ENCODE measurements at places on chromosomes 12 and 14.

DNA sequence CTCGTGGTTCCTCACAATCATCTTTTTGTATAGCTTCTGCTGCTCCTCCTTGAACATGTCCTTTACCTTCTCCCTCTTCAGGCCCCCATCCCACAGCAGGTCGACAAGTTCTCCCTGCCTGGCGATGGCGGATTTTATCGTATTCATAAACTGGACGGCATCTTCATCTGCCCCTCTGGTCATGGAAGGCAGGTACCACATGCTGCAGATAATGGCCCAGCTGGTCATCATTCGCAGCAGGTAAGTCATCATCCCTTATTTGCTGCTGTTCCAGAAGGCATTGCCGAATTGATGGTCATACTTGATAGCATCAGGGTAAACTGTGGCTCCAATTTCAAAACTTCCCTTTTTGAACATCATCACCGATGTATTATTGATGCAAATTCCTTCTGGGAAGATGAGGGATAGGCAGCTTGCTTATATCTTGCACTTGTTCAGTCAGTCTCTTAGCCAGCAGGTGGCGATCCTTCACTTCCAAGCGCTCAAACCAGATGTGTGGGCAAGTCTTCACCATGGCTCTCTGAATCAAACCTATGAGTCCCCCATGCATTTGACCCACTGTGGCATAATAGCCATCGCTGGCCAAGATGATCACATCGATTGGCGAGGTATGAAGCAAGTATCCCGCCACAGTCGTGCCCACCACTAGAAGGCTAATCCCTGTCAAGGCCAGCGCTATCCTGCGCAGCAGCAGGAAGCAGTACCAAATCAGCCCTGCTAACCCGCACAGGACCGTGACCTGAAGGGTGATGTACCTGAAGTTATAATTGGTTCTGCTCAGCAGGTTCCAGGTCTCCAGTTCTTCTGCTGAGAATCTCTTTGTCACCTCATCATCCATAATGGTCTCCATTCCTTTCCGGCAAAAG, 381.5 kb upstream of the STXBP6 start:
- no peak for DNase-seq

DNA sequence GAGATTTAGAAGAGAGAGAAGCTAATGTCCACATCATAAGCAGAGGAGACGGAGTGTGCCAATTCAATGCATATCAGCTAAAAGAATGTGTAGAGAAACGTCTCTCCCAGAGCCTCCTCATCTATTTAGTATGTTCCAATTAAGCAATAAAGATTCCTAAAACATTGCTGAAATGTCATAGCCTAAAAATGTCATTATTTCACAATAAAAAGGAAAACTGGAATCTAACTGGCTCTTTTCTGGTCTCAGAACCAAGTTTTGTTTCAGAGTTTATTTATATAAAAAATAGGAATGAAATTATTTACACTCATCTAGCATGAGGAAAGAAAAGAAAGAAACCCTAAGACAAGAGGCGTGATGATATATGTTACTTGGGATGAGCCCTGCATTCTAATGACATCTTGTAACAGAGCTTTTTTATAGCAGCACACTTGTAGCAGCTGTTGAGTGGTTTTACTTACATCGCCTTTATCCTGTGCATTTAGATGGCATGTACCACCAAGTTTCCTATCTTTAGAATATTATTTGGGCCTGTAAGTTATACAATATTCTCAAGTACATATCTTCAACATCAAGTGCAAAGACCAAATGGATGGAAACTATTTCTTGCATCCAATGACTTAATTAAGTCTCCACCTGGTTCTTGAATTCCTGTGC, 266.3 kb upstream of the PRKD1 start:
- DNase-seq = peak; percentile 90

- no peak for DNase-seq
Measured at GRCh38 chr12:93113317-93114006, 184.4 kb upstream of the EEA1 start.

DNA sequence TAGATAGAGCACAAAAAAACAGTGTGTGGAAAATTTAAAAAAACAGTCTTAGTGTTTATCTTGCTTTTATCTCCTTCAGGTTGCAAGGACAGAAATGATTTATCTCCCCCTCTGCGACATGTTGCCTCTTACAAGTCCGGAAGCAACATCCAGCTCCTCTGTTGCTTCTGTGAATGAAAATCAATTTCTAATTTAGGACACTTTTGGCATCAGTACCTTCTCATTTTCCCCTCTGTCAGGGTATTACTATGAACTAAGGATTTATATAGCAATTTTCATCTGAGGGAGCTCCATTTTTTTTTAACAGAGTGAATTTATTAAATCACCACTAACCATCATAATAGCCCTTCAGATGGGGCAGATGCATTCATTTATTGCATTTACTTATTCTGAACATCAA, 116.6 kb upstream of the PLXNC1 start:
- DNase-seq = no peak

- no peak for DNase-seq
Measured at GRCh38 chr12:56725723-56726102, 614 bp upstream of the NACA start.

DNA sequence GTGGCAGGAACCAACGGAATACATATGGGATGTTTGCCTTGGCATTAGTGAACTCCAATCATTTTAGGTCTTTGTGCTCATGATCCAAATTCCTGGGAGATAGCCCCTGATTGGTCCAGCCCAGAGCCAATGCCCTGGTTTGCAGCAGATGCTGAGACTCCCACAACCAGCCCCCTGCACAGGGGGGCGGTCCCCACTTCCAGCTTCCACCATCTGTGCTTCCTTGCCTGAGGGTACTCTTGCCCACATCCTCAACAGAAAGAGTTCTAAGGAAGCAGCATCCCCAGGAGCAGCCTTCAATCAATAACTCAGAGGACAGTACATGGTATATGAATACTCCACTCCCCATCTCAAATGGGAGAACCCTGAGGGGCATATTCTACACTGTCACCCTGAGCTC, 39.7 kb upstream of the FICD start:
- no peak for DNase-seq

- DNase-seq = no peak
Measured at GRCh38 chr14:83940253-83940652, 1589.7 kb upstream of the FLRT2 start.

GRCh38 chr14:91119556-91120311, 5.9 kb downstream of the DGLUCY start:
- DNase-seq = peak; percentile 73

DNA sequence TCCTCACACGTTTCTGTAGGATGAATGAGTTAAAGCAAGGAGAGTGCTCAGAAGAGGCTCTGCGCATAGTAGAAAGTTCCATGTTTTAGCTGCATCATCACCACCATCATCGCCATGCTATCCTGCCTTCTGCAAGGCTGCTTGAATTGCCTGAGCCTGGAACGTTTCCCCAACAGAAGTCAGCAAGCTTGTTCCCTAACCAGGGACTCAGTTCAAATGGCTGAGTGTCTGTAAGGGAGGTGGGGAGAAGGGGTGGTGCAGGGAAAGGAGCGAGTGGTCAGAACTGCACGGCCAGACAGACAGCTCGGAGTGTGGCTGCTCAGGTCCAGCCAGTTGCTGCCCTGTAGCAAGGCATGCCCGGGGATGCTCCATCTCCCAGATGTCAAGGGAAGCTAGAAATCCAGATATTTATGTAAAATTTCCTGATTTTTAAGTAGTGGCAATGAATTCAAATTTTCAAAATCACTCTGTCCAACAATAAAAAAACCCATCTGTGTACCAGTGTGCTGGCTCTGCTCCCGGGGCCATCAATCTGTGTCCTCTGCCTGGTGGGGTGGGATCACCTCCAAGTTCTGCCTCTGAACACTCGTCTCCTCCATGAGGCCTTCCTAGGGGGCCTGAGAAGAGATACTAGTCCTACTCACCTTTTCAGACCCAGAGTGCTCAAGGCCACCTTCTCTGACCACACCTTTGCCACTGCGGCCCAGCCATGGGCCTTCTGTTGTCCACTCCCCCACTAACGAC, 162.7 kb downstream of the FOXN3 start:
- no peak for DNase-seq

DNA sequence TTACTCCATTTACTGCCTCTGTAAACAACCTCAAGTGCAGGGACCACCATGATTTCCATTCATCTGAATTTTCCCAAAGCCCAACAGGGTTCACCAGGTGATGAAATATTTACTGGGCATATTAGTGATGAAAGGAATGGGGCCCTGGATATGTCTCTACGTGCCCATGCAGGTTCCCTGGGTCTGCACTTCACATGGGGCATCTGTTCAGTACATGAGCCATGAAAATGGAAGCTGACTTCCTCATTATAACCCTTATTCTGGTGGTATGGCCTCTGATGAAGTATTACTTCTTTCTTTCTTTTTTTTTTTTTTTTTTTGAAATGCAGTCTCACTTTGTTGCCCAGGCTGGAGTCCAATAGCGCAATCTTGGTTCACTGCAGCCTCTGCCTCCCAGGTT, 26.5 kb upstream of the CORO1C start:
- DNase-seq = no peak

- DNase-seq = peak; percentile 13
Measured at GRCh38 chr14:63737582-63738006, 9.7 kb upstream of the SGPP1 start.

GRCh38 chr14:103840014-103840413, 7.4 kb downstream of the PPP1R13B start:
- no peak for DNase-seq

DNA sequence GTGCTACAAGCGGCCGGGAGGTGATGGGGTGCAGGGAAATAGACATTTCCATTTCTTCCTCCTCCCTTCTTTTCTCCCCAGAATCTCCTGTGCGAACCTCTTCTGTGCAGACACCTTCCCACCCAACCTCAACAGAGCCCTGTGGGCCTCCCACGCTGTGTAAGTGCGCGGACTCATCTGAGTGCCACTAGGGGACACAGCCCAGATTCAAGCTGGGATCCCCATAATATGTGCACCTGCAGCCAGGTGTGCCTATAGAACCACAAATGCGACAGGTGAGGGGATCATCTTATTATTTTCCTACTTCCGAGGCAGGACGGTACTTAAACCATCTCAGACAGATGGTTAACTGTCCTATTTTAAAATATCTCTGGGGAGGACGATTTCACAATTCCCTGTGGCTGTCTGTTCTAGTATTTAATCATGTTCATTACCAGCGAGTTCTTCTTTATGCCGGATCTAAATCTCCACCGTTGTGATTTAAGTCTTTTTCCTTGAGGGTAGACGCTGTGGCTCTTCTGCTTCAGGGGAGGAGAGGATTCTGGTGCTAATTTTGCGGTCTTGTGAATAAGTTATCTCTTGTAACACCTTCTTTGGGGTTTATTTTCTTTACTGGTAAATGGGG, 17.2 kb upstream of the CACNA1C start:
- DNase-seq = no peak

- DNase-seq = no peak
Measured at GRCh38 chr12:3931776-3932175, 58.6 kb upstream of the PARP11 start.

DNA sequence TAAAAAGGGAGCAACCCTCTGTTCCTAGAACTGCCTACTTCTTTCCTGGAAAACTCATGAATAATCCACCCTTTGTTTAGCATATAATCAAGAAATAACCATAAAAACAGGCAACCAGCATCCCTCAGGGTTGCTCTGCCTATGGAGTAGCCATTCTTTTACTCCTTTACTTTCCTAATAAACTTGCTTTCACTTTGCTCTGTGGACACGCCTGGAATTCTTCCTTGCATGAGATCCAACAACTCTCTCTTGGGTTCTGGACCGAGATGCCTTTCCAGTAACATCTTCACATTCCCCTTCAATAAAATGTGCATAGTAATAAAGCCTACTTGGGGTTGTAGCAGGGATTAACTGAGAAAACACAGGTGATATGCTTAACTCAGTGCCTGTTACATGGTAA, 286.4 kb upstream of the AMIGO2 start:
- no peak for DNase-seq

- DNase-seq = no peak
Measured at GRCh38 chr14:61499991-61500390, 178.6 kb downstream of the PRKCH start.

GRCh38 chr12:96831346-96831745, 75.7 kb upstream of the NEDD1 start:
- DNase-seq = no peak

GRCh38 chr14:92482621-92483319, 30.8 kb upstream of the RIN3 start:
- DNase-seq = no peak

DNA sequence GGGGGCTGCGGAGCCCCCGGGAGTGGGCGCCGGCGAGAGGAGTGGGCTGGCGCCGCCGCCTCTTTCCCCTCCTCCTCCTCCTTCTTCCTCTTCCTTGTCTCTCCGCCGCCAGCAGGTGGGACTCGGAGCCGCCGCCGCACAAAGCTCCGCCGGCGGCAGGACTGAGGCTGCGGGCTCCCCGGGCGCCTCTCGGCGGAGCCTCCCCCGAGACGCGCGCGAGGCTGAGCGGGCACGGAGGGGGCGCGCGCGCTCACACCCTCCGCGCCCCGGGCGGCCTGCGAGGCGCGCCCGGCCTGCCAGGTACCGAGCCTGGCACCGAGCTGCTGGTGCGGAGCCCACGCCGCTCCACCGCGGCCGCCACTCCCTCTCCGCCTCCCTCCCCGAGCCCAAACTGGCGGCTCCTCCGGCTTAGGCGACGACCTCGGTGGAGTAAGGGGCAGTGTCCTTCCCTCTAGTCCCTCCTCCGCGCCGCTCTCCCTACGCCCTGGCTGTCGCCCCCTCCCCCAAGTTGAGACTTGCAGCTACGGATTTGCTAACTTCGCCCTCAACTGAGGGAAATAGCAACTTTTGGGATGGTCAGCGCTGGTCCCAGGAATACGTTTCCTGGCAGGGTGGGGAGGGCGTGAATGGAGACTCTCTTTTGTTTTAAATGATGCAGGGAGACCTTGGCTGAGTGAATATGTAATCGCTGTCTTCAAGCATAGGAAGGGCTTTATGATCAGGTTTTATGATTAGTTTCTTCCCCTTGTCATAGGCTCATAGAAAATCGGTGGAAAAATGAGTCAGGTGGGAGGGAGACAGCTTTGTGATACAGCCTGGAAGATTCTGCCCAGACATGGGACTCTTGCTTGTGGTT, 199.5 kb upstream of the CAND1 start:
- DNase-seq = no peak

- DNase-seq = no peak
Measured at GRCh38 chr12:28800129-28800528, 348.9 kb upstream of the FAR2 start.

DNA sequence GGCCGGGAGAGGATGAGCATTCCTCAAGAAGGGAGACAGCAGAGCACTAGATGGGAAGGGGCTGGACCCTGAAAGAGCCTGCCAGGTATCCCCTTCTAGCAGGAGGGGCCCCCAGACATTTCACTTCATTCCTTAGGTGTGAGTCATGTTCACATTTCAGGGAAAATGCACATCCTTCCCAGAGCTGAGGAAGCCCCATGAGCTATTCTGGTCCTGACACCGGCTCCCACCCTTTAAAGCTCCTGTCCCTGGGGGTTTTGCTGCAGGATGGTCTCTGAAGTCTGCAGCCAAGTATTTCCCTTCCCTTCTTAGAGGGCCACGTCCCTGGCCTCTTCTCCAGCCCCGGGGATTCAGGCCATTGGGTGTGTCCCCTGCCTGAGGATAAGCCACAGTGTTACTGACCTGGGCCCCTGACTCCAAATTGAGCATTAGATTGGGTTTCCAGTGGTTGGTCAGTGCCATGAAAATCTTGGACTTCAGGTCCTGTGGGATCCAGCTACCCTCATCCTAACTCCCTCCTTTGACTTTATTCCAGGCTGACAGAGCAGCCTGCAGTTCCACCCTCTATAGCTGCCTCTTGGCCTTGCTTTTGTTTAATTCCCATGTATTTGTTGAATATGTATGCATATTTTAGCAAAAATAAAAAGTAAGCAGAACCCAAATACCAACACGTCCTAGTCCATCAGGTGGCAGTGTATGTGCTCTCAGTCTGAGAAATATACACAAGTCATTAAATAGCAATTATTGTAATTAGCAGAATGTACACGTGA, 267.1 kb downstream of the CACNA1C start:
- DNase-seq = peak; percentile 42

Measured in astrocyte (in vitro differentiated cells and primary cell).